ENCODE measurements at places on chromosomes 12 and 14.

GRCh38 chr12:68293347-68293746 lies 38.8 kb downstream of the MDM1 start:
- no peak for DNase-seq

DNA sequence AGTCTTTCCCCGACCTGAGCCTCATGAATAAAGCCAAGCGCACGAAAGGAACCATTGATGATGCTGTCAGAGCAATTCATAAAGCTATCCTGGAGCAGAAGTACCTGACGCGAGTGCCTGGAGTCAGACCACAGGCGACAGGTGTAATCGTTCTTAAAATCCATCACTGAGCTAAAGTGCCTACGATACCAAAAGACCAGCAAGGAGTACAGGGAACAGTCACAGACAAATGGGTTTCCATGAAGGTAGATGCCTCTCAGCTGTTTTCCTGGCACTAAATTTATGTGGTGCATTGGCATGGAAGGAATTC lies 1.4 kb upstream of the PCED1B start:
- DNase-seq, result no peak

- DNase-seq, result no peak
These were observed 12.8 kb downstream of the ZFYVE1 start for GRCh38 chr14:73014105-73014504.

GRCh38 chr12:115051378-115051777 lies 367.4 kb upstream of the TBX3 start:
- DNase-seq, result no peak

DNA sequence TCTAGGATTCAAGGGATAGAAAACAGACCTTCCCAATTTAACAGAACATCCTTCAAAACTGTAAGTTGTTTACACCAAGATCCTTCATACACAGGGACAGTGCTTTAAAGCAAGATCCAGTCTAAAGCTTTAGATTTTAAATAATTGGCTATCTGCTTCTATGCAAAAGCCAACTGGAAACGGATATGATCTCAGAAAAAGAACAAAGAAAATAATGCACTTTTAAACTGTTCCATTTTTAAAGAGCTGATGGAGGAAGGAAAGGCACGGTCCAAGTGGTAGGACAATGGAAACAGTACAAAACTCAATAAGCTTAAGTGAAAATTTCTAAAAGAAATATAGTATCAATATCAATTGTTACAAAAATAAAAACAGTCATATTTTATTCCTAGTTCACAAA lies 27.7 kb downstream of the LRP6 start:
- DNase-seq, result no peak

- DNase-seq, result no peak
These were observed 51.6 kb upstream of the SRP54 start for GRCh38 chr14:34931206-34931605.

GRCh38 chr12:92650228-92650822 lies 52.5 kb upstream of the PLEKHG7 start:
- no peak for DNase-seq

GRCh38 chr14:102525219-102525928 lies 15.8 kb upstream of the ANKRD9 start:
- no peak for DNase-seq

GRCh38 chr12:28512406-28512805 lies 322.1 kb downstream of the CCDC91 start:
- no peak for DNase-seq

DNA sequence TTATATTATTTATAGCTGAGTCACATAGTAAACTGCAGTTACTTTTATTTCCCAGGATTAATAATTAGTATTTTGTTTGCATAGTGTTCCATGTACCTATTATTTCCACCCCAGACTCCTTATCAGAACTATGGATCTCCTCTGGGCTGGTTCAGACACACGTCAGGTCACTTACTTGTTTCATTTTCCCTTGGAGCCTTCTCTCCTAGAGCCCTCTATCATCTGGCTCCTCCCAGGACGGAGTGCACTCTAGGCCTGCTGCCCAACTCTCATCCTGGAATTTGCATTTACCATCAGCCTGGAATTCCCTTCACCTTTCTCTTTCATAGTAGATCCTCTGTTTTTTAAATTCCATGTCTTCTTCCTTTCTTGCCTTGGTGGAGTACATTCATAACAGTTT lies 28.5 kb upstream of the GALNT16 start:
- DNase-seq, result no peak

GRCh38 chr14:63896278-63896720 lies 43.5 kb downstream of the SYNE2 start:
- no peak for DNase-seq

DNA sequence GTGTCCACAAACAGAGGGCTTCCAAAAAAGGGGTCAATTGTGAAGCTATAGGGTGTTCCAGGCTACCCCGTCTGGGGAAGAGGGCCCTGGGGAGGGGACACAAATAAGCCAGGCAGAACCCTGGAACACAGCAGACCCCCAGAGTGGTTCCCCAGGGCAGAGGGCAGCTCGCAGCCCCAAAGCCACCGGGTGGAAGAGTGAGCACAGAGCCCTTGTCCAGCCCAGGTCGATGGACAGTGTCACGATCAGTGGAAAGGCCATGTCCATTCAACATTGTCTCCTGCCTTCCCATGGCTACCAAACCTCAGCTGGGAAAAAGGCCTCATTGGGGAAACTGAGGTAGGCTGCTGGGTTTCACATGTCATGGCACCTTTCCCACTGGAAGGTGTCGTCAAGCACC lies 131.4 kb downstream of the DICER1 start:
- no peak for DNase-seq

DNA sequence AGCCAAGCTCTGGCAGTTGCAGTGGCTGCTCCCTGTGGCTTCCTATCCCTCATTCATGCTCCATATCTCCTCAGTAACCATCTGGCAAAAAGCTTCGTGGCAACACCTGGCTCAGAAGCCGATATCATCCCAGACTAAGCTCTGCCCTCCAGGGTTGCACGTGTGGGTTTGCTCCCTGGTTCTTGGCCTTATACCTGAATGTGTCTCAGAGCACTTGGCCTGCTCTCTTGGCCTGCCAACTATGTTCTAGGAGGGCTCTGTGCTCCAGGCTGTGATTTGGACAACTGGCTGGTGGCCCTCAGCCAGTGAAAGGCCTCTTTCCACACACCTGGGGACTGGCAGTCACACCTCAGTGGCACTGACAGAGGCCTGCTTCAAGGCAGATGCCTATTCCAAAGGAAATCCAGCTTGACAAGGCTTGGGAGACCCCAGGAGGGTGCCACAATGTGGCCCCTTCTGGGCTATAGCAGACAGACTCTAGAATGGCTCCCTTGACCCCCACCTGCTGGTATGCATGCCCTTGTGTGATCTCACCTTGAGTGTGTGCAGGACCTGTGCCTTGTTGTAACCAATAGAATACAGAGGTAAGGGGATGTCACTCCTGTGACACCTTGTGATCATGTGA lies 10.5 kb downstream of the PLD4 start:
- no peak for DNase-seq

- DNase-seq, result no peak
These were observed 78.0 kb downstream of the METTL25 start for GRCh38 chr12:82436354-82436753.

GRCh38 chr14:35258420-35258819 lies 33.8 kb upstream of the PSMA6 start:
- DNase-seq, result no peak

DNA sequence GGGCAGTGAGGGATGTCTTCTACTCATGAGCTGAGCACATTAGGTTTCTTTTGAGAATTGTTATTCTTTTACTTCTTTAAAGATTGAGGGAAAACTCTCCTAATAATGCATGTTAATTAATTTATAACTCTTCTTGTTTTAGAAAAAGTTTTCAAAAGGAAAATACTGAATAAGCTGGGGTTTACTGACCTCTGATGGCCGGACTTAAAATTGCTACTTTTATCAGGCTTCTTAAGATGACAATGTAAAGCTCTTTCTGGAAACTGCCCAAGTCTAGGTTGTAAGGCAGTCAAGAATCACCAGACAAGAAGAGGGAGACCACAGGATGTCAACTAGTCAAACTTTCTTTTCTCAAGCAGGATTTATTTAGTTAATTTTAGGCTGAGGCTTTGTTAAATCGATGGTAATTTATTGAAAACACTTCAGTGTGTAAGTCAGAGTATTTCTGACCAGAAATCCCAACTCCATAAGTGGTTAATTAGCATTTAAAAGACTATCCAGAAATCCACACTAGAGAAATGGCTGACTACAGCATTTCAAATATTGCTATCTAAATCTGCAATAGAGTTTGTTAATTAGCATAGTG lies 82.1 kb downstream of the AVPR1A start:
- DNase-seq, result no peak

GRCh38 chr12:94615260-94616181 lies 34.8 kb downstream of the TMCC3 start:
- DNase-seq, result no peak

- DNase-seq, result peak; percentile 87
These were observed at the start of gene RNU6-8 for GRCh38 chr14:32202998-32203882. TSS of gene RNU6-8 (minus strand) at chr14:32203269.

DNA sequence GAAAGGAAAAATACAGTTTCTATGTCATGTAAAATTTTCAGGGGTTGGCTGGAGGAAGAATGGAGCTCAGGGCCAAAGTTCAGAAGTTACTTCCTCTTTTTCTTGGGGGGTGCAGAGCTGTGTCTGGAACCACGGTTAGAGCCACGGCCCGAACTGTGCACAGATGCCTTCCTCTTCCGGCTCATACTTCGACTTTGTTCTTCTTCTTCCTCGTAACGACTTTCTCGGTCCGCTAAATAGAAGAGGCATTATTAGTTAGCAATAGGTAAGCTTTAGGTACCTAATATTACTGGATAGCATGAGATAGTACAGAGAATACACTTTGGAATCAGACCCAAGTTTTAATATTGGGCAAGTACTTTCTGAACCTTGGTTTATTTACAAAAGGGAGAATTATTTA lies 31.2 kb downstream of the SUPT16H start:
- DNase-seq, result no peak

GRCh38 chr12:15194456-15195368 lies 26.5 kb downstream of the RERG start:
- DNase-seq, result no peak

GRCh38 chr14:24368562-24369252 lies 723 bp downstream of the NFATC4 start:
- DNase-seq, result no peak

DNA sequence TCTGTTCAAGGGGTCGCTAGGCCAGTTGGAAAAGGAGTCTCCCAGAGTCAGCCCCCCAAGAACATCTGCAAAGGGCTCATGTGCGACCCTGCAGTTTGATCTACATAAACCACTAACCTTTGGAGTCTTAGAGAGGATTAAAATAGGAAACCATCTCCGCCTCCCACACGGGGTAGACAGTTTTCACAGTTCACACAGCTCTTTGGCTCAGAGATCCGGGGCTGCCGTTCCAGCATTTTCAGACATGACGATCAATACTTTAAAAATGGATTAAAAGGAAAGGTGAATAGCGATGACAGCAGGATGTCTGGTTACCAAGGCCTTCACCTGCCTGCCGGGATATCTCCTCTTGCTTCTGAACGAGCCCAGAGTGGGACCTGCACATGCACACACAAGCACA lies 59.8 kb upstream of the BCL11B start:
- DNase-seq, result no peak

DNA sequence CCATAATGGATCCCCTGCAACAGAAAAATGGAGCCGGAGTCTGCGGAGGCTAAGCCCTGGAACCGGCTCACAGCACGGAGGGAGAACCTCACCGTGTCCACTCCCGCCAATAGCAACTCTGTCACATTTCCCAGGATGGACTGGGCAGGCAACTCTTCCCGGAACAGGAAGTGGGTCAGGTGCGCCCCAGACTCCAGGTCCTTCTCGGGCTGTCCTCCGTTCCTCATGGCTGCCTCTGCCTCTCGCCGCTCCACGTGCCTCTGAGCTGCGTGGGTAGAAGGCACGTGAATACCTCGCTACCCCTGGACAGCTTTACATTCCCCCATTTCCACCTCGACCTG lies 2.2 kb downstream of the CYP27B1 start:
- DNase-seq, result no peak

DNA sequence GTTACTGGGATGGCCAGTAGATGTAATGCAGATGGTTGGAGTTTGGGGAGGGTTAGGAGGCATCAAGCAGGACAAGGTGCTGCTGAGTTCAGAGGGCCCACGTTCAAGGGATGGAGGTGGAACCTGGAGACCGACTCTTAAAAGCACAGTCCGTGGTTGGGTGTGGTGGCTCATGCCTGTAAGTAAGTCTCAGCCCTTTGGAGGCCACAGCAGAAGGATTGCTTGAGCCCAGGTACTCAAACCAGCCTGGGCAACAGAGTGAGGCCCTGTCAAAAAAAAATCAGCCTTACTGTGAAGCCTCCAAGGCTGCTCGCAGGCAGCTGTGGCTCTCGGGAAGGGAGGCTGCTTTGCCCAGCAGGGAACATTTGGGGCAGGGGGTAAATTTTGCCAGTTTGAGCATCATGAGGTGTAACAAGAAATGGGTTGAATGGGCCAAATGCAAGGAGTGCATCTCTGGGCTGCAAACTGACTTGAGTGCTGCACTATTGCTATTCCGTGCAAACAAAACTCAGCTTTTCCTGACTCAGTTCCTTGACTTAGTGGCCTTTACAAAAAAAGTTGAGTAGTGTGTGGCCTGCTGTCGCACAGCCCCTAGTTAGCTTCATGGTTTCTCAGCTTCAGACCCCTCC lies 55.0 kb downstream of the ANAPC7 start:
- no peak for DNase-seq

DNA sequence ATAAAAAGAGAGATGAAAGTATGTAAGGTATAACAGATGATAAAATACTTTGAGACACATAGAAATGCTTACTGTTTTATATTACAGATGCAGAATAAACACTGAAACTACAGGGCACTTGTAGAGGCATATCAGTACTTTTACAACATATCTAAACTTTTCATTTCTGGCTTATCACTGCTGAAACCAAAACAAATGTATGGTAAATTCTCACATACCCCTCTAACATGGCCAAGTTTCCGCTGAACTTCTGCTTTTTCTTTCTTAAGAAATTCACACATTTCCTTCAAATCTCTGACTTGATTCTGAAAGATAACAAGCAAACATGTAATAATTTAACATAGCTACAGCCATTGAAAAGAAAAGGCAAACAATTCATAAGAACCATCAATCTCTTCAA lies 33.3 kb upstream of the C12orf50 start:
- no peak for DNase-seq

DNA sequence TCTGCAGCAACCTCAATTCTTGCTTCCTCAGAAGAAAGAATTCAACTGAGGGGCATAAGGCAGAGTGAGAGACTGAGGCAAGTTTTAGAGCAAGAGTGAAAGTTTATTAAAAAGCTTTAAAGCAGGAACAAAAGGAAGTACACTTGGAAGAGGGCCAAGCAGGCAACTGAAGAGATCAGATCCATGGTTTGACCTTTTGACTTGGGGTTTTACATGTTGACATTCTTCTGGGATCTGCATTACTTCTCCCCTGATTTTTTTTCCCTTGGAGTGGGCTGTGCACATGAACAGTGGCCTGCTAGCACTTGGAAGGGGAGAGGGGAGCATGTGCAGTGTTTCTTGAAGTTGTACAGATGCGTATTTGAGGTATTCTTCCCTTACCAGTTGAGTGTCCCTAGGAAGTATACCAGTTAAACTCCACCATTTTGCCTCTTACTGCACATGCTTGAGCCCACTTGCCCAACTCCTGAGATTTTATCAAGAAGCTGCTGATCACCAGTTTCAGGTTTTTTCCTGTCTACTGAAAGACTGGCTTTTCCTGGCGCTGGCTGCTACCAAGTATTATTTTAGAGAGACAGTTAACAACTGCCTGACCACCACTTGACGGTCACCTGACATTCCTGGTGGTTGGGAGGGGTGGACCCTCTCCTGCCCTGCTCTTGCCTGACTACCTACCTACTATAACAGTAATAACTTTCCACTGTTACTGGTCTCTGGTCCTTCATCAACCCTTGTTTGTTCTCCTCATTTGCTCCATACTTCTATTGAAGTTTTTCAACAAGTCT lies 26.0 kb upstream of the TMTC2 start:
- no peak for DNase-seq

GRCh38 chr12:65539023-65539422 lies 260.5 kb downstream of the MSRB3 start:
- no peak for DNase-seq

Measured in stimulated activated CD4-positive, alpha-beta T cell treated with anti-CD3 and anti-CD28 coated beads, TNF-alpha, amount 100 ng/mL, for 4 hours (primary cell).